ENCODE measurements at places on chromosomes 6 and 20.

GRCh38 chr6:2718334-2719092, 32.2 kb downstream of the MYLK4 start:
- no peak for DNase-seq

- no peak for DNase-seq
Measured at GRCh38 chr6:15500078-15500740, 162.6 kb downstream of the DTNBP1 start.

DNA sequence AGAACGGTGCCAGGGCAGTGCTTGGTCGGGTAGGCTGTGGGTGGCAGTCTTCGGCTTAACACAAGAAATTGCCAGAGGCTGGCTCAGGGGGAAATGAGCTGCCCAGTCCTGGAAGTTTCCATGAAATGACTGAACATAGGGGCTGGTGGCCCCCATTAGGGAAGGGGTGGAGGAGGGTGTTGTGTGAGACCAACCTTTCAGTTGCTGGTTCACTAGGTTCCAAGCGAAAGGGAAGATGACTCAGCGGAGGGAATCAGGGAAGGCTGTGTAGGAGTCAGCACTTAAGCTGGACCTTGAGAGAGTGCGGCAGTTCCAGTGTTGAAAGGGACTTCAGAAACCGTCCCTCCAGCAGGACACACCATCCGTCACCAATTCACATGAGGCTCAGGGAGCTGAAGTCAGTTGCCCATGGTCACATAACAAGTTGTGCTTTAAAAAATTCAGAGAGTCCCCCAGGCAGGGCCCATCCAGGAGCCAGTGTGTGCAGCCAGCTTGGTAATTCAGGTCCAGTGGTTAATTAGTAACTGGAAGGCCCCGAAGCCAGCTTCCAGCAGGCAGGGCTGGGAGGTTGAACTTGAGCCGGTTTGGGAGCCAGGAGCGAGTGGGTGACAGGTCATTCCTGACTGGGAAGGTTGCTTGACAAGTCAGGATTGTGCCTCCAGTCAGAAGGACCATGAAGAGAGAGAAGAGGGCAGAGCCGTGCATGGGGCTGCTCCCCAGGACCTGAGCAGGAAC, at the start of gene SGK2:
SGK2 (plus strand) TSS at position 616 of the 735 bp plus-strand sequence. CDS start 7,469 bp downstream, outside the sequence.
- DNase-seq = no peak

DNA sequence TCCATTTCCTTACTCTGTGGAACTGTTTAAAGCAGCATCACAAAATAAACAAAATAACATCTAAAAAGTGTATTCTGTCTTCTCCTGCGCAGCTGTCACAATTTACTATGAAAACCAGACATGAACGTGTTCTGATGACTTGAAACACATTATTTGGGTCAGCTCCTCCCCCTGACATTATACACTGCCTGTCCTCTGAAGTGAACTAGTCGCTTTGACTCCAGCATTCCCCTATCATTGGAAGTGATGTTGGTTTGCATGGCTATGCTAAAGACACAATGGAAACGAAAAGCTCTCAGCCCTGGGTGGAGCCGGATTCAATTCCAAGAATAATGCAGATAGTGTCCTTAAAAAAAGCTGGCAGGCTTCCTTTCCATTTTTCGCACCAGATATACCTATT, 125.9 kb downstream of the FYN start:
- DNase-seq = no peak

- no peak for DNase-seq
Measured at GRCh38 chr6:132798869-132799538, 567 bp upstream of the SLC18B1 start.

DNA sequence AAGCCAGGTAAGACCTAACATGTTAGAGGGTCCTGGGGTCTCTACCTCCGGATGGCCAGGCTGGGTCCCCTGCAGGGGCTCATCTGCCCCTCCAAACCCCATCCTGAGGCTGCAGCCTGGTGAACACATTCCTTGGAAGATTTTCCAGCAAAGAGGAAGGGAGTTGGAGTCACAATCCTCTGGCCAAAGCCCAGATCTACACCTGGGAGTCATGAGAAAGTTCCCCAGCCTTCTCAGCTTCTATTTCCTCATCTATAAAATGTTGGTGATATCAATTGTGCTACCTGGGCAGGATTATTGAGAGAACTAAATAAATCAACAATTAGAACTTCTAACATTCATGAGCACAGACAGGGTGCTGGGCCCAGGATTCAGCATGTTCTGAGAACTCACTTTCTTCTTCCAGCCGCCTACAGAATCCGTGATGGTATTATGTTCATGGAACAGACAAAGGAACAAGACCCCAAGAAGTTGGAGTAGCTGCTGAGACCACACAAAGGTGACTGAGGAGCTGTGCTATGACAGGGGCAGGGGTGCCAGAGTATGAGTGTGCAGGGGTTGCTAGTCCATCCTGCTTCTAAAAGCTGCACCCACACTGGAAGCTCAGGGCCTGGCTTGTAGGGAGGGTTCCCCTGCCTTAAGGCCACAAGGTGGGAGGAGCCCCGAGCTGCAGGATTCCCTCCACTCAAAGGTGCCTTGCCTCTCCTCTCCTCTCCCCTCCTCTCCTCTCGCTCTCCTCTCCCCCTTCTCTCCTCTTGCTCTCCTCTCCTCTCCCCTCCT, 68.9 kb downstream of the BMP7 start:
- DNase-seq = no peak

DNA sequence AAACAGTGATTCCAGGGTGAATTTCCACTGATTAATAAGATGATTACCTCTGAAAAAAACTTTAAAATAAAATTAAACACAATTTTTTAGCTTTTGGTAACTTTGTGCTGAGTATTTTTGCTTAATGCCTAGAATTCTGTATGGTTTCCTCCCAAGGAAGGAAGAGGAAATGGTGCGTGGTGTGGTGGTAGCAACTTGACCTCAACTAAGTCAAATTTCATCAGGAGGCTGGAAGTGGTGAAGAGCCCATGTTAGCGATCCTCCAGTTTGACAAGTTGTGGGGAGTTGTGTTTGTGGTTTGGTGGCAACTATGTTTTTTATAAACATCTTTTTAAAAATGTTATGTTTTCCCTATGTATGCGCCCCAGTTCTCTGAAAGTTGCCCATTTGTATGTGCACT, 5.0 kb upstream of the RTF2 start:
- no peak for DNase-seq

GRCh38 chr6:125665295-125665814, 84.1 kb upstream of the HEY2 start:
- DNase-seq = no peak

- no peak for DNase-seq
Measured at GRCh38 chr6:140051521-140052512, 677.4 kb upstream of the CITED2 start.

DNA sequence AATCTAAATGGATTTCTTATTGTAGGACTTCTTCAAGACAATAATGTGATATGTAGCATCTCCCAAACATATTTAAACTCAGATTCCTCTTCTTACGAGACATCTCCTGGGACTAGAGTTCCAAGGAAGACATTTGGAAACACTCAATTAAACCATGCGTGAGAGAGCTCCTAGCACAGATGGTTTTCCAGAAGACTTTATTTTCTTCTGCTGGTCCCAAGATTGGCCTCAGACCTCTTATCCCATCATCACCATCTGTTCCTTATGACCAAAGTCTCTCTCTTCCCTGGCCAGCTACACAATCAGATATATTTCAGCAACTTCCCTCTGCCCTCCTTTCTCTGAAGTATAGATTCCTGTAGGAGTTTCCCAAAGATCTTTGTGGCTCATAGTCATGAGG, 93.2 kb upstream of the JARID2 start:
- DNase-seq = no peak

- no peak for DNase-seq
Measured at GRCh38 chr20:15862178-15862577, 711.1 kb downstream of the KIF16B start.
